ENCODE measurements at places on chromosomes 1 and 21.

DNA sequence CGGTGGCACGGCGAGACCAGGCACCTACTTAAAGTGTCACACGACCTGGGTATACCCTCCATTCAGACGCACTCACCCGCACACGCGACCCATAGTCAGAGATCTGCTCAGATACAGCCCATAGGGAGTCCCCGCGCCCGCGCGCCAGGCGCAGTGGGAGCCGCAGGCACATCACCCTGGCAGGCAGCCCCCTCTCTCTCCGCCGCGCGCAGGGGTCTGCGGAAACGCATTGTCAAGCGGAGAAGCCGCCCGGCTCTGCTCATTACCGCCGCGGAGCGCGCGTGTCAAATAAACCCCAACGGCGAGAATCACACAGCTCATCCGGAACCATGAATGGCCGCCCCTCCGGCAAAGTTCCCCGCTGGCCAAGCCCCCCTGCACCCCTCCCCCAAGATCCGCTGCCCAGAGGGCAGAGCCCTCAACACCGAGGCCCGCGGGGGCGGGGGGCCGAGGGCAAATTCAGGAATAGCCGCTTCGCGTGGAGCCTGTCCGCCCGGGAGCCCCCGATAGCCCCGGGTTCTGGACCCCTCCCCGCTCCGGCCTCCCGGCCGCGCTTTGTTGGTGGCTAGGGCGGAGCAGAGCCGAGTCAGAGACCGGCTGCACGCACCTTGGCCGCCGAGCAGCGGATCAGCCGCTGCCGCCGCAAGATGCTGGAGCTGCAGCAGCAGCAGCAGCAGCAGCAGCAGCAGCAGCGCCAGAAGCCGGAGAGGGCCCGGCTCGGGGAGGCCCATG, 522 bp downstream of the LRP8 start:
- DNase-seq = peak; percentile 62

DNA sequence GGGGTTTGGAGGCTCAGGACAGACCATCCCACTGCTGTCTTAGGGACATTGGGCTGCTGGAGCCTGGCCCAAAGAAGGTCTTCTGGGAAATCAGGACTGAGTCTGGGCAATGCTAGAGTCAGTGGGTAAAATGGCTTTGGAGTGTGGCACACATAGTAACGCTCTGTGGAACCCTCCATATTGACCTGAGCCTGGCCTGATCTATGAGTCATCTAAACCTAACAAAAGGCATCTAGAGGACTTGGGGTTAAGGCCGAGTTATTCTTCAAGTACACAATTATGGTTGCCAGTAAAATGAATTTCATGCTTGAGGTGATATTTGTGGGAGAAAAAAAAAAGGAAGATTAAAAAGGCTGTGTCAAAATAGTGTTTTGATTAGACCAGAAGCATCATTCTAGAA, 77.7 kb downstream of the ST6GALNAC5 start:
- no peak for DNase-seq

- DNase-seq = no peak
These were observed 77.9 kb downstream of the DAB1 start for GRCh38 chr1:57345916-57346315.

DNA sequence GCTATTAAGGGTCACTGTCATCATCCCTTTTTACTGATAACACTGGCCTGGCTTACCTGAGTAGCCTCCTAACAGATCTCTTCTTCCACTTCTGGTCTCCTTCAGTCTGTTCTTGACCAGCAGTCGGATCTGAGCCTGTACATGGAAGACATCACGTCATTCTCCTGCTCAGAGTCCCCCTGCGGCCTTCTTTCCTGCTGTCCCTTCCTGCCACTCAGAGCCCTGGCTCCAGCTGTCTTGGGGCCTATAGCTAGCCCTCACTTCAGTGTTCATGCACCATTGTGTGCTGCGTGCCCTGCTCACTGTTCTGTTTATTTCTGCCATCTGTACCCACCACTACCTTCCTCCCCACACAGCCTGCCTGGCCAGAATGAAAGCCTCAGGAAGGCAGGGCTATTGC, 8.4 kb downstream of the ADARB1 start:
- DNase-seq = no peak

DNA sequence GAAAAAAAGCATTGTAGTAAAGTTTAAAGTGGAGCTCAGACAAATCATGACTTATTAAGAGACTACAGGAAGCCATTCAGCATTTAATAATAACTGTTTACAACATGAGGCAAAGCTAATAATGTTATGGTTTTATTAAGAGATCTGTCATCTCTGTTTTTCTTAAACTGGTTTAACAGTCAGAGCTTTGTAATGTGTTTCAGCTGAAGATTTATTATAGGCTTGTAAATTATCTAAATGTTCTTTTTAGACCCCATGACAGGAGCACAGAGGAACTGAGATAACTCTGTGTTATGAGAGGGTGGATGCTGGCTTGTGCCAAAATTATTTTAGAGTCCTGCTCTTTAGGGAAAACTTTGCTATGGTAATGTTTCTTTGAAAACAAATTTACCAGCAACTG, 38.0 kb upstream of the RWDD3 start:
- no peak for DNase-seq

All from Right ventricle myocardium inferior (tissue), 1 donor.